ENCODE measurements at places on chromosomes 2 and 18. TPM values are rescaled to one million over a fixed set of nuclear protein-coding genes. Genes with fewer than 3 reads are reported as not detected.

Gene NRBP1
- 81.4 TPM for total RNA-seq

Gene DUSP2
- 24.9 TPM for total RNA-seq

Gene SLC40A1
- 6.0 TPM for total RNA-seq

Gene NT5DC4
- not detected for total RNA-seq

Gene EIF5B
- 56.2 TPM for total RNA-seq

Gene MYCN
- not detected for total RNA-seq

Data from T-helper 2 cell treated with Interferon-gamma antibody and Interleukin-4, amounts not matched to agents 100 ng/mL and 5 ng/mL, for 36 hours (primary cell).